ENCODE measurements at places on chromosomes 5 and 9.

- no peak for DNase-seq
Measured at GRCh38 chr9:93207860-93208734, 24.2 kb downstream of the WNK2 start.

DNA sequence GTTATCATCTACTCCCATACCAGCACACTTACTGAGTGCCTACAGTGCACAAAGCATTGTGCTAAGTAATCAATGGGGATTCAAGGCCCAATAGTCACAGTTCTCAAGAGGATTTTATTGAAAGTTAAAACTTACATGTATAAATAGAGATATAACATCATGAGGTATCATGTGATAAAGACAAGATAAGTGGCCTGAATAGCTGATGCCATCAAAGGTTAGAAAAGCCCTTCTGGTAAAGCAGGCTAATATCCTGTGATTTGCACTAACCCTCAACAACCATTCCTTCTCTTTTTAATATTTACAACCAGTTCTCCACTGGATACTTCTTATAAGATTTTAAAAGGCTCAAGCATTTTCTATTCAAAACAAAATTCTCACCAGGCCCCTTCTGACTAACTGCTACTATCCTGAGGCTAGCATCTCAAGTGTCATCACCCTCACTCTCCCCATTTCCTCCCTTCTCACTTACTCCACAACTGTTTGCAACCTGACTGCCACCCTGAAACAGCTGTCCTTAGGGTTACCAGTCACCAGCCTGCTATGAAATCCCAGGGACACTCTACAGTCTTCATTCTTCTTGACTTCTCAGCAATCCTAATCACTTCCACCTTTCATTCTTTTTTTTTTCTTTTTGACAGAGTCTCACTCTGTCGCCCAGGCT lies 377.9 kb downstream of the ENC1 start:
- DNase-seq, result no peak

- no peak for DNase-seq
Measured at GRCh38 chr9:118929287-118929686, 439.9 kb downstream of the BRINP1 start.

DNA sequence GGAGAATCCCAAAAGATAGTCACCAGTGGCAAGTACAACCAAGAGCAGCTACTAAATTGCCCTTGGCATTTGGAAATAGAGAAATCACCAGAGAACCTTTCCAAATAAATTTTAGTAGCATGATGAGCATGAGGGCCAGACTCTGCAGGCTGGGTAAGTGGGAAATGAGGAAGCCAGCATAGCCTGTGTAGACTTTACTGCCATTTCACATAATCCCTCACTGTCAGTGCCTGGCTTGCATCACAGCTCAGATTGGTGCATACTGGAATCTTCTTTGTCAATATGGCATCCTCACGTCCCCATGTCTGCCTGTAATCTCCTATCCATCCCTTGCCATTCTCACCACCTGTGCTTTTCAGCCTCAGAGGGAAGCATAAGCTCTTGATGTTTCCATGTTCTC lies 14.5 kb downstream of the GRAMD2B start:
- DNase-seq, result no peak

DNA sequence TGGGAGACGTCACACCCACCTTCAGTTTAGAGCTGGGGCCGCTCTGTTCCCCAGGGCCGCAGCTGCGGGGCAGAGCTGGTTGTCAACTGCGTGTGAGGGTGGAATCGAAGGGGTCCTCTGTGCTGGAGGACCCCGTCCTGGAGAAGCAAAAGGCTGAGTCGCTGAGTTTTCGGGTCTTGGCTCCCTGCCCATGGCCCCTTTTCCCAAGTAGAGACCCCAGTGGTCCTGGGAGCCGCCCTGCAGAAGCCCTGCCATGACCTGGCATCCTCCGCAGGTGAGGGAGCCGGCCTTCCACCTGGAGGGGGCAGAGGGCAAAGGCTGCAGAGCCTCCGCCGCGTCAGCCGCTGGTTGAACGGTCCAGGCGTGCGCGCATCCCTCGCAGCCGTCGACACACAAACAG lies 90.4 kb upstream of the COL5A1 start:
- DNase-seq, result no peak

- DNase-seq, result no peak
Measured at GRCh38 chr9:132582786-132583583, 579 bp downstream of the BARHL1 start.

DNA sequence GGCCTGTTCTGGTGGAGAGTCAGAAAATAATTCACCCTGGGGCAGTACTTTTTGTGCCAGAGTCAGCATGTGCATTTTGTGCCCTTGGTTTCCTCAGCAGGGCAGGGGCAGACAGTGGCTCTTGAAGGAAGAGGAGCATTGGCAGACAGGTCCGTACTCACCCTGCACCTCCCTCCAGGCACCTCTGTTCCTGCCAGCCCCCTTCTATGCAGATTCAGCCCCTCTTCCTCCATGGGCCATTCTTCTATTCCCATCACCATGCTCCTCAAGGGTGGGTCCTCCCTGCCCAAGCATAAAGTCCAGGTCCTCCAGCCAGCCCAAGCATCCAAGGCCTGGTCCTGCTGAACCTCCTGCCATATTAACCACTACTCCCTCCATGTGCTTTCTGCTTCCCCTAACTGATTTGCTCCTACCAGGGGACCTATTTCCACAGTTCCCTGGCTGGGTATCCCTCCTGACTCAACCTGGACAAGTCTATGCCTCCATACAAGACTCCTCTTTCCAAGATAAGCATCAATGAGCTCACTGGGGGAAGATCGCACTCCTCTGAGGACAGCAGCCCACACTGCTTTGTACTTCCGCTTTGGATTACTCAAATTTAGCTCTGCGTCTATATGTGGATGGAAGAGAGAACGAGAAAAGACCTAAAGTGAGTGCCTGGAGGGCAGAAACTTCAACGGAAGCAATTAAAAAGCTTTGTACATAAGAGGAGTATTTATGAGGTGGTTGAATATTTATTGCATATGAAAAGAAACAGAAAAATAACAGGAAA lies 9.3 kb upstream of the ACSL6 start:
- no peak for DNase-seq

- DNase-seq, result no peak
Measured at GRCh38 chr5:126615286-126615685, 14.5 kb downstream of the PHAX start.

GRCh38 chr9:118269623-118270022 lies 565.4 kb downstream of the TLR4 start:
- DNase-seq, result no peak

DNA sequence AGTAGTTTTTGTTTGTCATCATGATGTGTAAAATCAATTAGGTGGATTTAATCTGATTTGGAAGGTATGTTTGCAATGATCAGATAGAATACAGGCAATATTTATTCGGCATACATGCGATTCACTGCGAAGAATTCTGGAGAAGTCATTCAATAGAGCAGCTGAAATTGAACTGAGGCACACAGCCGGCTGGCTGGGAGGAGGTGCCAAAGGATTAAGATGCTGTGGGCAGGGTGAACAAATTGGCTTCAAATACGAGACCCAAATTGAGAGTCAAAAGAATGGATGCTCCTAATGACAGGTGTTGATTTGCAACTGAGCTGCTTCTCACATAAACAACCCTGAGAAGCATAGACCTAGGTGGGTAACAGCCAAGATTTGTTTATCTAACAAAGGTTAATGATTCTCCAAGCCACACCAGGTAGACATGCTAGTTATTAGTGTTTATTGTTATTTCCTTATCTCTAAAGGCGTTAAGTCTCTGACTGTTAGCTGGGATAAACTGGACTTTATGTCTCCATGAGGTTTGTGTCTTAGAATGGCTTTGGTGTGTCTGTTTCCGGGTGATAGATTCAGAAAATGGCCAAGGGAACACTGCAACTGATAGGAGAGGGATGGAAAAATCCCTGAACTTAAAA lies 55.3 kb upstream of the CLINT1 start:
- no peak for DNase-seq

DNA sequence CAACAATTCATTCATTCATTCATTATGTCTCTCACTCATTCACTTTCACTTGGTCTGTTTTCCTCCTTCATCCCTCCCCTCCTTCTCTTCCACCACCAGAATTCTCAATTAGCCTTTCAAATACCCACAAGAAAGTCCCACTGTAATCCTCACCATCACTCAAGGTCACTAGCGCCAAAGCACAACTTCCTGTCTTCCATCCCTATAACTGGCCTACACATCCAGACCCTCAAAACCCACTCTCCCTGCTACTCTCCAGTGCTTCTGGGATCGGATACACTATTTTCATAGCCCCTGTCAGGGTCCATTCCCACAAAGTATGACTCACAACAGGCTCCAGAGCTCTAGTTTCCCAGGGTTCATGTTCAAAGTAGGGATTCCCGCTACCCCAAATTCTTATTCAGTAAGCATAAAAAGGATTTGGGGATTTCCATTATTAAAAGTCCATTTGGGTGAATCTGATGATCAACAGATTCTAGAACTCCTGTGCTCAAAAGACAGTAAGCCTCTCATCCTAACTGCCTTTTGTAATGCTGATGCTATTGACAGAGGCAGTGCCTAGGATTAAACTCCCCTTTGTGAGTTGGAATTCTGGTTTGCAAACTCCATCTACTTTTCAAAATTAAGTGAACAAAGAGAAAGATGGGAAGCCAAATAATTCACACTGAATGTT lies 250.9 kb downstream of the SEMA5A start:
- DNase-seq, result no peak

- DNase-seq, result no peak
Measured at GRCh38 chr5:144128844-144129243, 41.6 kb downstream of the YIPF5 start.

GRCh38 chr5:179387151-179388110 lies 42.2 kb upstream of the ADAMTS2 start:
- DNase-seq, result no peak

DNA sequence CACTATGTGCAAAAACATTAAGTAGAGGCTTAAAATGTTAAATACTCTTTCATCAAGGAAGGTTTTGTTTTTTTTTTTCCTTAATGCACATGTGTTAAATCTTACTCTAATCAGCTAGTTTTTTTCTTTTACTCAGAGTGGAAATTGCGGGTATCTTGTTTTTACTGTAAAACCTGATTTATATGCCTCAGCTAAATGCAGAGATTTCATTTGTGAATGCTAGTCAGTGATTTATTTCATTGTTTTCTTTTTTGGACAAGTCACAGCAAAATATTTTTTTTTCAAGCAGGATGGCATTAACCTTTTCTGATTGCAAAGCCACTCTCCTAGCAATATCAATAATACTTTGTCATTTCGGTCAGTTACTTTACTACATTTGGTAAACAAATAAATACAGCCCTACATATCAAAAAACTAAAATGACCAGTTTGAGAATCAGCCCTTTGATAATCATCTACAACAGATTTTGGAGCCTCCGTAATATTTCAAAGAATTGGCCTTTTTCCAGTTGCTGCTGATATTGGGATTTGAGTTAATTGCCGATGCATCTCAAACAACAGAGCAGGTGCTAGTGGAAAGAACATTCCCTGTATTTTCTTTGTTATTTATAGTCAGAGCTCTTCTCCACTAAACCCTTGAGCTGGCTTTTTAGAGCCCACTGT lies 579.2 kb upstream of the ZNF608 start:
- DNase-seq, result no peak

DNA sequence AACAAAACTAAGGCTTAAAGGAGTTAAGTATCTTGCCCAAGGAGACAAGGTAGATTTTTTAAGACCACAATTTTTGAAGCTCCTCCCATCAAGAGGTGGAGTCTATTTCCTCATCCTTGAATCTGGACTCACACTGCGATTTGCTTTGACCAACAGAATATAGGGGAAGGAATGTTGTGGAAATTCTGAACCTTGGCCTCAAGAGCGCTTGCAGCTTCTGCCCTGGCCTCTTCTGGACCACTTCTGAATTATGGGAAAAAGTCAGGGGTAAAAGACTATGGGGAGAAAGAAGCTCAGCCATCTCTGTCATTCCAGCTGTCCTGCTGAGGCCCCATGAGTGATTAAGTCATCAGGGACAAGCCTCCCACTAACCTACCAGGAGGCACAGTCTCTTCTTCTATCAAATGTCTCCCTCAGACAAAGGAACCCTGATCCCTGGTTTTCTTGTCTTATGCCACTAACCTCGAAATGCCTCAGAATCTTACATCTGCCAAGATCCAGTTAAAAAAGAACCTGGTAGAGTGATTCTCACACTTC lies 25.9 kb downstream of the MAPKAP1 start:
- no peak for DNase-seq

DNA sequence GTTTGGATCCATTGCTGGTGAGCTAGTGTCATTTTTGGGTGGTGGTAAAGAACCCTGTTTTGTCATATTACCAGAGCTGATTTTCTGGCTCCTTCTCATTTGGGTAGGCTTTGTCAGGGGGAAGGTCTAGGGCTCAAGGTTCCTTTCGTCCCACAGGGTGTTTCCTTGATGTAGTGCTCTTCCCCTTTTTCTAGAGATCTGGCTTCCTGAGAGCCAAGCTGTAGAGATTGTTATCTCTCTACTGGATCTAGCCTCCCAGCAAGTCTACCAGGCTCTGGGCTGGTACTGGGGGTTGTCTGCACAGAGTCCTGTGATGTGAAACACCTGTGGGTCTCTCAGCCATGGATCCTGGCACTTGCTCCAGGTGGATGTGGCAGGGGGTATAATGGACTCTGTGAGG lies 145.9 kb downstream of the HINT1 start:
- no peak for DNase-seq

DNA sequence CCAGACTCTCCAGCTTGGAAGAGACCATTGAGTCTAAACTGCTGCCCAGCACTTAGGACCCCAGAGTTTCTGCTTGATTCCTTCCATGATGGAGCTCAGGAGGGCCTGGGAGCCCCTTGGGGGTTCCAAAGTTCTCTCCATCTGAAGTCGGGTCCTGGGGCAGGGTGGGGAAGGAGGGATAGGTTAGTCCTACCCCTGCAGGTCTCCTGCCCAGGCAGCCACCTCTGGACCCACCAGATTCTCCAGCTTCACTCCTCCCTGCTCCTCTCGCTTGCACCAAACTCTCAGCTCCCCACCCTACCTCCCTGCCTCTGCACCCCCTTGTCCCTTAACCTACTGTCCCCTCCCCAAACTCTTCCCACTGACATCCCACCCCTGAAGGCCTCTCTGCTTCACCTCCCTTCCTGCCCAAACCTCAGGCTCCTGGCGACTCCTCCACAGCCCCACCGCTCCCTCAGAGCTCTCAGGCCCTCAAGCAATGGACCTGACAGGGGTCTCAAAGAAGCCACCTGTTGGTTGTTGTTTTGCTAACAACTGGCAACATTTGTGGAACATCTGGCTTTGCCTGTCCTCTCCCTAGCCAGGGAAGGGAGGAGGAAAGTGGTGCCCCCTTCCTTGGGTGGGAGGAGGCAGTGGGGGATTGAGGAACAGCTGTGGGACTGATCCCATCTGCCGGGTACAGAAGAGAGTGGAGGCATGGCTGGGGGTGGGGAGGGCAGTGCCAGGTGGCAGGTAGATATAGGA lies 137.5 kb downstream of the RGS3 start:
- DNase-seq, result no peak

GRCh38 chr5:112737070-112737462 lies 619 bp upstream of the APC start:
- DNase-seq, result no peak

Data from stimulated activated naive CD8-positive, alpha-beta T cell treated with anti-CD3 and anti-CD28 coated beads, Interleukin-15, Interleukin-2, amounts not matched to agents 100 U/mL and 50 U/mL, for 24 hours (primary cell).